ENCODE measurements at places on chromosomes 16 and 17. TPM values are rescaled to one million over a fixed set of nuclear protein-coding genes. Genes with fewer than 3 reads are reported as not detected.

DNA sequence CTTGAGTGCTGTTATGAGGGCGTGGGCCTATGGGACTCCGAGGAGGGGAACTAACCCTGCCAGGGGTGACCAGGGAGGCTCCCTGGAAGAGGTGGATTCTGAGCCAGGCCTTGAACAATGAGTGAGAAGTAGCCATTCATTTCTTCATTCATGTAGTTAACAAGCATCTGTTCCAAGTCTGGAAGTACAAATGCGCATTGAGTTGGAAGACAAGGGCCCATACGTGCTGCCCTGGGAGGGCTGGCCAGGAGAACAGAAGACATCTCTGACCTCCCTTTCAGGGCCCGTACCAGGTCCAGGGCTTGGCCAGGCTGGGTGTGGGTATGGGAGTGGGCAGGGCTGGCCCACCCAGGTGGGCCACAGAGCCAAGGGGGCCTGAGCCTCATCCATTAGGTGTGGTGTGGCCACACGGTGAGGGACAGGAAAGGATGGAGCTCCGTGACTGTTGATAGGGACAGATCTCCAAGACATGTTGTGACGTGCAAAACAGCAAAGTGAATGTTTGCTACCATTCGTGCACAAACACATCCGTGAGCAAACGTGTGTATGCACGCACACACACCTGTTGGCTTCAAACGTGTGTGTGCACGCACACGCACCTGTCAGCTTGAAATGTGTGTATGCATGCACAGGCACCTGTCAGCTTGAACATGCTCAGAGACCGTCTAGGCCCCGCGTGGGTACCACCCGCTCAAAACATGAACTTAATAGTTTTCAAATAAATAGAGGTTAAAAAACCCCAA lies 46.8 kb downstream of the ZDHHC7 start:
- no peak for DNase-seq

- DNase-seq: no peak
Observed at GRCh38 chr17:69500911-69501429, 86.5 kb downstream of the MAP2K6 start.

DNA sequence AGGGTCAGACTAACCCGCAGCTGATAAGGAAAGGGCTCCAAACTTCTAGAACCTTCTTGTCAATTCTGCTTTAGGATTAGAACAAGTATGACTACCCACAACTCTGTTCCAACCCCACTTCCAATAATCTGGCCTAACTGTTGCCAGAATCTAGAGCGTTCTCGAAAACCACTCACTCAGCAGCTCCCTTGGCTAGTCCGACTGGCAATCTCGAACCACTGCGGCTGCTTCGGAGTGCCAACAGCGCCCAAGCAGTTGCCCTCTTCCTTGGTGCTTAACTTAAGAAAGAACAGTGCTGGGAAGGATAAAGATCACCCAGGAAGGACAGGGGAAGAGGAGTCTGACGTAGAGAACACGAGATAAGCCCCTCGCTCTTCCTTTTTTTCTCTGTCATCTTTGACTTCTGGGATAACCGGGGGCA lies 818 bp downstream of the DNAJC7 start:
- no peak for DNase-seq

PPY gene
- not detected for polyA plus RNA-seq

DNA sequence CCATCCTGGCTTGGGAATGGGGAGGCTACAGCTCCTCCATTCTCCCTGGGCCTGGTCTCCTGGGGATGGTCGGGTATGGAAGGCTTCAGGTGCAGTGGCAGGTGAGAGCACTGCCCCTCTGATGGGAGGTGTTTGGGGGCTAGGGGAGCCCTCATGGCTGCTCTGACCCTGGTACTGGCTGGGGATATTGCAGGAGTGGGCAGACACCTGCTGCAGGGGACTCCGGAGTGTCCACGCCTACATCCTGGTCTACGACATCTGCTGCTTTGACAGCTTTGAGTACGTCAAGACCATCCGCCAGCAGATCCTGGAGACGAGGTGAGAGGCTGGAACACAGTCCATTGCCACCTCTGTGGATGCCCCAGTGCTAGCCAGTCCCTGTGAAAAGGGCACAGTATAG lies 8.8 kb downstream of the RASL10B start:
- DNase-seq: no peak

- DNase-seq: no peak
Observed at GRCh38 chr17:48594538-48595277, 1.1 kb upstream of the HOXB5 start.

DNA sequence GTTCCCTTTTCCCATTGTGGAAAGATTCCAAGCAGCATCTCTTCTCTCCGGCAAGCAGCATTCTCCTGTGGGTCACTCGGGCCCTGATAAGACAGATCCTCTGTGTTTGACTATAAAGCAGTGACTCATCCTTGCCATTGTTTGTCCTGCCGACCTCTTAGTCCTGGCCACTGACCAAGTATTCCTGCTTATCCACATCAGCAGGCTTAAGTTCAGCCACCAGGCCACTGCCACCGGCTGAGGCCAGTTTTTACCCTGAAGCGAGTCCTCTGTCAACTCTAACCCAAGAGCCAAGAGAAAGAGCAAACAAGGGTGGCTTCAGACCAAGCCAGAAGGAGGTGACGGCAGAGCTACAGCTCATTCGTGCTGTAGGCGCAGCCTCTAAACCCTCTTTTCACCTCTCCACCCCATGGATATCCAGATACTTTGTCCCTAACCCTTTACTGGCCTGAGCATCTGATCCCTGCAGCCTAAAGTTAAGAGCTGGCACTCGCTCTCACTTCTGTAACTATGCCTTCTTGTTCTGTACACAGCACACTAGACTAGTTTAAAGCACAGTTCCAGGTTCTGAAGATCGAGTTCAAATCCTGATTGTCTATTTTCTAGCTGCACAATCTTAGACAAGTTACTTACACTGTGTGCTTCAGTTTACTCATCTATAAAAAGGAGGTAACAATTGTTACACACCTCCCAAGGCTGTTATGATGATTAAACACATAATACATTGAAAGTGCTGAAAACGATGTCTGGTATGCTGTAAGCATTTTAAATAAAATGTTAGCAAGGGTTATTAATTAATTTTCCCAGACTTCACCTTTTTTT lies 31.0 kb downstream of the SOX9 start:
- no peak for DNase-seq

CMTM1 gene
- 11.2 TPM for polyA plus RNA-seq

DNA sequence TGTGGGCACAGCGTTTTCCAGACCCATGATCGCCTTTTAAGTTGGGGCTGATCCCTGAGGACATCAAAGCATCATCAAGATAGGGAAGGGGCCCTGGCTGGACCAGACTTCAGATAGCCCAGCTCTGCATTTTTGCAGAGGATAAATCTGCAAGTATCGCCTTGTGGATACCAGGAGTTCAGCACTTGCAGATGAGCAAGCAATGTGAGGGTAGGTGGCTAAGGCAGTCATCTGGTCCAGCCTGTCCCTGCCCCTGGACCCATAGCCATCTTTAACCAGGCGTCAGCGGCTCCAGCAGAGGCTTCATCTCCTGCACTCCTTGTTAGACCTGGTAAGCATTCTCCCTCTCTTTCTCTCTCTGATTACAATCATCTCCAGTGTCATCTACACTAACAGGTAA lies 9.0 kb upstream of the MRPS23 start:
- DNase-seq: no peak
